CD4-positive, alpha-beta T cell treated with Interleukin-1 beta for 1 hour (primary cell): ENCODE measurements at places on chromosomes 7 and 10.

GRCh38 chr10:27390681-27391080 is 113.4 kb upstream of the RAB18 start:
- no peak for DNase-seq

DNA sequence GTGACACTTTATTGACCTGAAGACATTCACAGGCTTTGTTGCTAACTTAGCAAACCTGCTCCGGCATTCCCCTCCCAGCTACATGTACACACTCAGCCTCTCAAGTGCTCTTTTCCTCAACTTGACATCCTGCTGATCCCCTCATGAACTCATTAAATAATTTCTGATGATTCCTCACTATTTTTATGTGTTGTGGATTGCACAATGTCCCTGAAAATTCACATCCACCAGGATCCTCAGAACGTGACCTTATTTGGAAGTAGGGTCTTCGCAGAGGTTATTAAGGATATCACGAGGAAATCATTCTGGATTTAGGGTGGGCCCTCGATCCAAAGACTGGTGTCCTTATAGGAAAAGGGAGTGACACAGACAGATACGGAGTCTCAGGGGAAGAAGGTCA is 27.3 kb downstream of the FIGNL1 start:
- no peak for DNase-seq

- peak; percentile 78 for DNase-seq
These were observed 65.1 kb upstream of the MPP7 start for GRCh38 chr10:28367929-28368484.

- DNase-seq = no peak
These were observed 191.4 kb downstream of the BMPER start for GRCh38 chr7:34096777-34097176.

- no peak for DNase-seq
These were observed 19.9 kb downstream of the WDR86 start for GRCh38 chr7:151389768-151390597.

GRCh38 chr7:1864161-1864940 is 194.3 kb downstream of the ELFN1 start:
- DNase-seq = no peak

GRCh38 chr10:3622845-3623621 is 162.0 kb downstream of the KLF6 start:
- DNase-seq = no peak

- DNase-seq = no peak
These were observed 54.8 kb downstream of the MDFIC start for GRCh38 chr7:114976666-114977065.

DNA sequence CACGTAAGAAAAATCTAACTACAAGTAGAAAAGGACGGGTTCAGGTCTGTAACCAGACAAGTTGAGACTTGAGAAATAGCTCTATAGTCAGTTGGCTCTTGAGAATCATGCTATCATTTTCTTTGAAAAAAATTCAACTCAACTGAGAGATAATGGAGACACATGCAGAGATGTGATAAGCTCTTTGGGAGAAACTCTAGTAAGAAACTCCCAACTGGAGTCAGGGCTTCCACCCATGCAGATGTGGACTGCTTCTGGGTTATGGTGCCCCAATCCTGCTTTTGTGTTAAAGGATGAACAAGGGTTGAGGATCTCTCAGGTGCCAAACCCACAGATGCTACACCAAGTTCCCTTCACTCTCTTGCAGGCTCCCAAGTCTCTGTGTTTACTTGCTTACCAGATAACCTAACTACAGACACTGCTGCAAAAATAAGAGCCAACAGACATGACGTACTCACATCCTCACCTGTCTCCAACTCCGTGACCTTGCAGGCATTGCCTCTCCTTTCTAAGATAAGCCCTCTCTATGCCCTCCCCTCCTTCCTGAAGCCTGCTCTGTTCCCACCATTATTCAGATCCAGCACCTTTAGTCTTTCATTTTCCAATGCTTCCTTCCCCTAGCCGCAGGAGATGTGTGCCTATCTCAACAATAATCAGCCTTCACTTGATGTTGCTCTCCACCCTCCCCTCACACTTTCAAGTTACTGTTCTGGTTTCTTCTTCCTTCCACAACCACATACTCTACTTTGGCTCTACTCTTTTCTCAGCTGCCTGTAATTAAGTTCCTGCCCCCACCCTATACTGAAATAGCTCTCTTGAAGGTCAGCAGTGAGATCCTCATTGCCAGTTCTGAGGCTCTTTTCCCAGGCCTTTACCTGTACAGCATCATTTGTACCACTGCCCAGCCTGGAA is 130.0 kb downstream of the ICA1 start:
- peak; percentile 66 for DNase-seq

GRCh38 chr10:92691591-92692079 is 1.9 kb downstream of the HHEX start:
- DNase-seq = peak; percentile 68
